ENCODE measurements at places on chromosomes 4 and X.

- no peak for DNase-seq
These were observed 92.0 kb downstream of the GUCY2F start for GRCh38 chrX:109389917-109390316.

GRCh38 chrX:87580862-87581261 is 63.3 kb downstream of the KLHL4 start:
- DNase-seq: no peak

DNA sequence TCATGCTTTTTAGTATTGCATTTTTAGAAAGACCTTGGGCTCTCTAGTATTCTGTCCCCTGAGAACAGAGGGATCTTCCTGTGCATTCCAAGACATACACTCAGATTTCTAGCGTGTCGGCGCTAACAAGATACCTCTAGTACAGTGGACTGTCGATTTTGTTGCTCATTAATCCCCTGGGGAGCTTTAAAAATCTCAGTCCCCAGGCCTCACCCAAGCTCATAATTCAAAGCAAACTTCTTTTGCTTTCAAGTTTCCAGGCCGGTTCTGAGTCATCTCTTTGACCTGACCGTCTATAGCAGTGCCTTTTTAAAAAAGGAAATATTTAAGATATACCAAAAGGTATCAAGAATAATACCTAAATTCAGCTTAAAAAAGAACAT is 137.0 kb downstream of the AMMECR1 start:
- no peak for DNase-seq

GRCh38 chr4:117084866-117085701 is at the start of gene TRAM1L1:
Gene TRAM1L1 (minus strand): TSS chr4:117085576. CDS start chr4:117085393, 183 bp downstream.
- peak; percentile 78 for DNase-seq

DNA sequence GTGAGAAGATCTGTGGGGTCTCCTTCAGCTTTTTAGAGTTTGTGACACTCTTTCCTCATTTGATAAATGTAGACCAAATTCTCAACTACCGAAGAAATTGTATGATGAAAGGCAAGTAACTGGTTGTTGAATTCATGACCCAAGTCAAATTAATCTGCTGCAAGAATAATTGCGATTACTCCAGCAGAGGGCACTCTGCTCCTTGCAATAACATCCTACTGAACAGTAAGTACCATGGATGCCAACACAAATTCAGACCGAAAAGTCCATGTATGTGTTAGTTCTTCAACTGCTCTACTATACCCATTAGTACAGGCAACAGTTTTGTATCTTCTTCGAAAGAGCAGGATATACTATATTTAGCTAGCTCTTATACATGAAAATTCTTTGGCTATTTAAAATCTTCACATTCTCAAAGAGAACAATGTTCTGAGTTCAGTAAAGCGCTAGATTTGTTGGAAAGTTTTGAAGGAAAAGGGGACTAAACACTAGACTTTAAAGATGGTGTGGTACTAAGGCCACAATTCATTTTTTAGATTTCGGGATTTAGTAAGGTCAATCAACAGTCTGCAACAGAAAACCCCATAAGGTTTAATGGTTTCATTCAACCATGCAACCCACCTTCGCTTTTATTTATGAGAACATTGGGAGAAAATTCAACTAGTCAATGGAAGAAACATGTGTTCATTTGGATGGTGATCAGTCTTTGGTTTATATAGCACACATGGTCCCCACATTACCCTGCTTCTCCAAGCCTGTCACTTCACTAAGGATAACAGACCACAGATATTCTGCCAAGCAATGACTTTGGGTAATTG is 105.4 kb upstream of the TBC1D9 start:
- DNase-seq: peak; percentile 59

GRCh38 chr4:85784348-85784747 is 309.4 kb downstream of the ARHGAP24 start:
- no peak for DNase-seq

DNA sequence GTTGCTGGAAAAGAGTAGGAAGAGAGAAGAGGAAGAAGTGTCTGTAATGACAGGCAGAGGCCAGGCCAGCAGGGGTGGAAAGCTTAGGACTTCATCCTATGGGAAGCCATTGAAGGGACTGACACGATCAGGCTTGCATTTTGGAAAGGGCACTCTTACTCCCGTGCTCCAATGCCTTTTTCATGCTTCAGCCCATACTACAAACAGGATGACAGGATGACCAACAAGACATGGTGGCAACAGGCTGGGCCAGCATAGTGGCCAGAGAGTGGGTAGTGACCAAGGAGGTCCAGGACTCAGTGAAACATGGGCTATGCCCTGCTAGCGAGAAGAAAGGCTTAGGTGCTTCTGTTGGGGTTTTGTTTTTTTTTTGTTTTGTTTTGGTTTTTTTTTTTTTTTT is 2.6 kb upstream of the KLF3 start:
- no peak for DNase-seq

DNA sequence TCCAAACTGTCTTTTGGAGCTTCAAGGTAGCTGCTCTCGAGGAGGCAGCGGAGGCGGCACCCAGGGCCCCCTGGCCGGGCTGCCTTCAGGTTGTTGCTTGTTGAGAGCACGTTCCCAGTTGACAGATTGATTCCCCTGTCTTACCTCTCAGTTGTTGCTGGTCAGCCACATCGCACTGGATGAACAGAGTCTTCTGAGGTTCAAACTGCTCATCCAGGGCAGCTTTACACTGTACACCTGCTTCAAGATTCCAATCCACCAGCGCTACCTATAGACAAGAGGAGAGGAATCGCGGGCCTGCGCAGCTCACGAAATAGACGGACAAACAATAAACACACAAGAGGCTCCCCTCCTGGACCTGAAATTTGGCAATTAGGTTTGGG is 497 bp downstream of the HPGD start:
- peak; percentile 52 for DNase-seq

- DNase-seq: no peak
These were observed 107.8 kb downstream of the GABRA3 start for GRCh38 chrX:152343306-152343705.

DNA sequence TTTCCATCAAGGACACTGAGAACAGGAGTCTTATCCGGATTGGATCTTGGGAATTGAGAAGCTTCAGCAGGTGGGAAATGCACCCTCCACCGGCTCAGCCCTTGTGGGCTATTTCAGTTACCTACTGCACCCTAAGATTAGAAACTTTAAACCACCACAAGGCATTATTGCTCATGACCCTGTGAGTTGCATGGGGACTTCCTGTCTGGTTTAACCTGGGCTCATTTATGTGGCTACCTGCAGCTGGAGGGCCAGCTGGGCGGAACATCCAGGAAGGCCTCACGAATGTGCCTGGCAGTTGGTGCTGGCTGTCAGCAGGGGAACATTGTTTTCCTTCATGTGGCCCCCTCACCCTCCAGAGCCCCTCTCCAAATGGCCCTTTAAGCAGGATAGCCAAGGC is 164.1 kb downstream of the DEFB131A start:
- DNase-seq: no peak

GRCh38 chr4:44100456-44100855 is 348.2 kb downstream of the KCTD8 start:
- DNase-seq: no peak

DNA sequence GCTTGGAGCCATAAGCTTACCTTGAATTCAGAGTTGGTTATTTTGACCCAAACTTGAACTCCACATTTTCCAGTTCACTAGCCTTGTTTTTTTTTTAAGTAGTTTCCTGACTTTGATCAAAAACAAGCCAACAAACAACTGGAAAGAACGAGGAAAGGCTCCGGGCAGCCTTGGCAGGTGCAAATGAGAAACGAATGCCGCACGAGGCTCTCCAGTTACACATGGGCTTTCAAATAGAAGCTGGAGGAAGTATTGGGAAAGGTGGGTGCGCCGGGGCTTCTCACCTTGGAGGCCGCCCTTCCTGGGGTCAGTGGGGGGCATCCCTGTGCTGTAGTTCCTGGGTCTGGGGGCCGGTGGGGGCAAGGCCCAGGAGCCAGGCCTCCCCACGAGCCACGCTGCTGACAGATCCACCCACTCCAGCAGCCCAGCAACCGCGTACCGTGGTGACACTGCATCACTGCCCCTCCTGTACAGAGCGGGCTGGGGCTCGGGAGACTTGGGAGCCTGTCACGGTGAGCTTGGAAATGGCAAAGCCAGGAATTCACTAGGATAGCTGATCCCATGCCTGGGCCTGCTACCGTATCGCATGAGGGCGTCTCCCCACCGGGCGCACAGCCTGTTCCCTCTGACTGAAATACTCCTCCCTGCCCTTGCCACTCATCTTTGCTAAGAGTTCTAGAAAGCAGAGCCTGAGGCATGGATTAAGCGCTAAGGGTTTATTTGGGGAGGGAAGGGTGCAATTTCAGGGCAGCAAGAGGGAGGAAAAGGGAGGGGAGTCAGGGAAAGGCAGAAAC is 50.9 kb upstream of the ADRA2C start:
- no peak for DNase-seq

GRCh38 chr4:153428941-153429475 is 37.2 kb upstream of the TMEM131L start:
- no peak for DNase-seq

GRCh38 chrX:115491766-115492165 is 69.2 kb upstream of the PLS3 start:
- no peak for DNase-seq

DNA sequence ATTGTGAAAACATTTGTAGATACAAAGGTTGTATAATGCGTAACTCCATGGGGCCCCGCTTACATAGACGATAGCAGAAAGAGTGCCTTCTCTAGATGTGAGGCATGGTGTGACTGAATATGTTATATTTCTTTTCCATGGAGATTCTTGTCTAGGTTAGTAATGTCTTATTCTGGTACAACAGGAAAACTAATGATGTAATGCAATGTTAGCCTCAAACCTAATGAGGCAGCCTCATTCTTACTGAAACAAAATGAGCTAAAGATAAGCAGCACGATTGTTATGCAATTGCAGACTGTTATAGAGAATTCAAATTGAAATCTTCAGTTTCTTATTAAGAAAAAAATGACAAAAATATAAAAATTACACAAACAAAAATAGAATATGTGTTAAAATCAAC is 171.1 kb upstream of the ANKRD50 start:
- no peak for DNase-seq

DNA sequence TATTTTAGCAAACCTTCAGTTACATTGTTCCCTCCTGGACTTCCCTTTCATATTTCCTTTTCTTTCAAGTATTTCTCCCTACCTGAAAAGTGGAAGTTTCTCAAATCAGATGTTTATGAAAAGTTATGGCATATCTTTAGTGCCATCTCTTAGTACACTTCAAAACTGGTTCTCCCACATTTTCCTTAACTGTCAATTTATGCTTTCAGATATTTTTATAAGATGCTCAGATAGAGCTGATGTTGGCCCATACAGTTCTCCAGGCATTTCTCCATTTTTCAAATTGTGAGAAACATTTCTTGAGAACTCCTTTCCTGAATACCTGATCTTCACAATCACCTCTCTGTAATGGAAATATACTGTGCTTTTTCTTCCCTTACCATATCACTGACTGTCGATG is 32.5 kb upstream of the AP1AR start:
- no peak for DNase-seq

DNA sequence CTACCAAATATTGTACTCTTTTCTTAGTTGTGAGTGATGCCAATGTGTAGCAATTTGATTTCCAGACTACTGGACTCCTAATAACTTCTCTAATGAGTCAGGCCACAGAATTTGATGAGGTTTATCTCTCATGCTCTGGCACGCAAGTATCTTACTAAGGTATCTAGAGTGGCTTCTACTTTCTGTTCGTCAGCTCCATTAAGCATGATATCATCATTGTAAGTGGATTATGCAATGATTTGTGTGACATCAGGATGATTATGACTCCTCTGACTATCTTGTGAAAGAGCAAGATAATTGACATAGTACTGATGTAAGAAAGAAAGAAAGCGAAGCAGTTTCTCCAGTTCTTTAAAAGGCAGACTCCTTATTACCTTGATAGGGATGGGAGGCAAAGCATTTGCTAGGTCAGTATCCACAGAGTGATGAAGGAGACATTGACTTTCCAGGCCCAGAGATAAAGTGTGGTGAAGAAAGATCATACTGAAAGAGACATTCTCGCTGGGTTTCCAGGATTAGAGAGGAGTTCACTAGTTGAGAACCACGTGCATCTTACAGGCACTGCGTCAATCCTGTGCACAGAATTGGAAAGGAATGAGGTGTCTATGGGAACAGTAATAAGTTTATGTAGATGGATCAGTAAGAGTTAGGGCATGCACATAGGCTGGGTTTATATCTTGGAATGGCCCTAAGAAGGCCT is 161.9 kb upstream of the STK26 start:
- no peak for DNase-seq

GRCh38 chrX:21225643-21226042 is 148.6 kb upstream of the CNKSR2 start:
- no peak for DNase-seq

GRCh38 chrX:23896981-23897380 is 10.8 kb downstream of the APOO start:
- no peak for DNase-seq

DNA sequence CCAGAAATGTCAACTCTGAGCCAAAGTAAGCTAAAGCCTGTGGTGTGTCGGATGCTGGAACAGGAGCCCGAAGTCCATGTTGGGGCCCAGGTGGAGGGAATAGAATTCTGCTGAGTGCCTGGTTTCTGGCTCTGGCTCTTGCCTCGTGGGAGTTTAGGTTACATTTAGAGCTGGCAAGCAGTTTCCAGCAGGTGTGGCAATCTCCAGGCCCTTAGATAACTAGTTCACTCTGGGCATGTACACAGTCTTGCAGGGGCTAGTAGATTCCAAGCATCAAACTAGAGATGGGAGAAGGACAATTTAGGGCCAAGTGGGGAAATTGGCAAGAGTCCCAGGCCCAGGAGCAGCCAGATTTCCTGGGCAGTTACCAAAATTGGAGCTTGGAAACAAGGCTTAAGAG is 56.3 kb upstream of the STOX2 start:
- DNase-seq: no peak

DNA sequence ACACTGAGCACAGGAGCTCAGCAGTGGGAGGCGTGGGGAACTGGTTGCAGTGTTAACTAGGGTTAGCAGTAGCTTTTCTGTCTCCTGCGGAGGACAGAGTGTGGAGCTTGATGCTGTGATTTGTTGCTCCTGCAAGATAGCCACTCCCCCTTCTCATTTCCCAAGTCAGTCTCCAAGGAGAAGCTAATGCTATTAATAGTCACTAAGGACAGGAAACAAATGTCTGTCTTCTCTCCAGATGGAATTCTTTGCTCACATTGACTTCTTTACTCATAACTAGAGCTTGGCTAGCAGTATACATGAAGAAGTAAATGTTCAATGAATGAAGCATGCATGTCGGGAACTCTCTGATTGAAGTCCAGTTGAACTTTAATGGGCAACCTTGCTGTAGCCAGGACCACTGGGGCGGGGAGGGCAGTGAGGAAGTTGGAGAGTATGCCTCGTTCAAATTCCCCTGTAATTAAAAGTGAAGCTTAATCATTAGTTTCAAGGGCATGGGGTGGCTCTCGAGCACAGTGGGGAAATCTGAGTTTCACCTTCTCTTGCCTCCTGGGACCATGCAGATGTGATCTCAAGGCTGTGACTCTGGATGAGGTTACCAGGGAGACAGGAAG is 156.6 kb upstream of the SCML1 start:
- DNase-seq: no peak

GRCh38 chr4:35151816-35152572 is 1092.3 kb downstream of the ARAP2 start:
- peak; percentile 24 for DNase-seq

- DNase-seq: no peak
These were observed 62.5 kb downstream of the NDNF start for GRCh38 chr4:121009578-121010478.

Data from LoVo (cell line).